ENCODE measurements at places on chromosomes 2 and 18.
A peak's percentile ranks its signal among the peaks of the same experiment; 100 is the strongest.

- DNase-seq, result no peak
Measured at GRCh38 chr18:58335223-58335622, 291.2 kb downstream of the NEDD4L start.

DNA sequence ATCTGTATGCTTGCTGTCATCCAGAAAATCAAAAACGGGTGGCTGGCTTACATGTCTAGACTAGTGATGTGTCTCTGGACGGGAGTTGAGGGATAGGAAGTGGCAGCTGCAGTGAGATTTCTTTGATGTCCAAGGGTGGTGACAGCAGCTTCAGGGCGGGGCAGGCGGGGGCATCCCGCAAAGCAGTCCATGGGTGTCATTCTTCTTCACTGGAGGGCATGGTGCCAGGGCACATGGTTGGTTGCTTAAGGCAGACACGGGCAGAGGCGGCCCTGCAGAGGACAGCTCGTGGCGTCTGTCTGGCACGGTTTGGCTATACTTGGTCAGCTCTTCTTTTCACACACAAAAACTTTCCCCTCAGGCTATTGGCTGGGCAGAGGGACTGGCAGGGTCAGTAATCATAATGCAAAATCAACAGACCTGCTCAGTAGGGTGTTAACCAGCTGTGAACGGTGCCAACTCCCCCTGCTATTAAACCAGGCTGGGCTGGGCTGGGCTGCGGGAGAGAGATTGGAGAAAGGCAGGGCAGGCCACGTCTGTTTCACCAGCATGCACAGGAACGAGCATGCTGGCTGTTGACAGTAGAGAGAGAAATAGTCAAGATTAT, 63.7 kb downstream of the COL4A3 start:
- peak; percentile 13 for DNase-seq

GRCh38 chr2:111653913-111654312, 230.1 kb downstream of the ANAPC1 start:
- DNase-seq, result no peak

- no peak for DNase-seq
Measured at GRCh38 chr18:49833814-49834213, 20.5 kb upstream of the ACAA2 start.

GRCh38 chr2:854460-854859, 96.2 kb upstream of the SNTG2 start:
- no peak for DNase-seq

DNA sequence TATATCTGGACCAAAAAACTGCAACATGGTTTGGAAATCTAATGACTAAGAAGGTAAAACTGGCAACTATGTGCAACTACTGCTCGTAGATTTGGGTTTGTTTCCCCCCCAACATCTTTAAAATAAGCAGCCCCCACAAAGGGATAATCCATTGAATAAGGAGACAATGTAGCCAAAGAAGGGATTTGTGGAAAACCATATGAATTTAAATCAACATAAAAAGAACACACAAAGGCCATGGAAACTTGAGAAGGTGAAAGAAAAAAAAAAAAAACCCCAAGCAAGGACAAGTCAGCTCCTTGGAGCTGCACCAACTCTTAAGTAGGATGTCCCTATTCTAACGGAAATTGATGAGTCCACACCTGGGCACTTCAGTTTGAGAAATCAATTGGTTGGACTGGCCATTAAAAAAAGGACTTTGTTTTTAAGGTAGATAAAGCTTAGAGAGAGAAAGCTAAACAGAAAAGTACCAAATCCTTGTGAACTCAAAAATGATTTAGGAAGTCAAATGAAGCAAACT, 53.7 kb upstream of the ST8SIA5 start:
- no peak for DNase-seq

DNA sequence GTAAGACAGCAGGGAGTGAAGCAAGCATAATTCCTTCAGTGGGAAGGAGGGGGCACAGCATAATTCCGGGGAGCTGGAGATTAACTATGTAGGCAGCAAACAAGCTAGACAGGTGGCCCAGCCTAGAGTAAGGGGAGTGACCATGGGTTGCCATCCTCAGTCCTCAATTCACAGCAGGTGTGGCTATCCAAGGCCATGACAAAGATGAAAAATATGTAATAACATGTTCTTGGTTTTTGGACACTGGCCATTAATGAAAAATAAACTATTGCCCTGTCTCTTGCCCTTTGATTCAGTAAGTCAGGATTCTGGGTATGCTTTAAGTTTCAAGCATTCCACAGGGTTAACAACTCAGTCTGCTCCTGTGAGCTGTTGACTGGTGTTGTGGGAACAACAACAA, 65.0 kb downstream of the CYP1B1 start:
- no peak for DNase-seq

- DNase-seq, result peak; percentile 34
Measured at GRCh38 chr18:11327391-11328009, 178.1 kb upstream of the PIEZO2 start.

GRCh38 chr2:1736997-1737480, 7.3 kb downstream of the PXDN start:
- DNase-seq, result no peak

- peak; percentile 58 for DNase-seq
Measured at GRCh38 chr18:74980669-74981068, 228.3 kb downstream of the PTGR3 start.

GRCh38 chr2:173982918-173983317, 17.7 kb upstream of the SP3 start:
- peak; percentile 35 for DNase-seq

DNA sequence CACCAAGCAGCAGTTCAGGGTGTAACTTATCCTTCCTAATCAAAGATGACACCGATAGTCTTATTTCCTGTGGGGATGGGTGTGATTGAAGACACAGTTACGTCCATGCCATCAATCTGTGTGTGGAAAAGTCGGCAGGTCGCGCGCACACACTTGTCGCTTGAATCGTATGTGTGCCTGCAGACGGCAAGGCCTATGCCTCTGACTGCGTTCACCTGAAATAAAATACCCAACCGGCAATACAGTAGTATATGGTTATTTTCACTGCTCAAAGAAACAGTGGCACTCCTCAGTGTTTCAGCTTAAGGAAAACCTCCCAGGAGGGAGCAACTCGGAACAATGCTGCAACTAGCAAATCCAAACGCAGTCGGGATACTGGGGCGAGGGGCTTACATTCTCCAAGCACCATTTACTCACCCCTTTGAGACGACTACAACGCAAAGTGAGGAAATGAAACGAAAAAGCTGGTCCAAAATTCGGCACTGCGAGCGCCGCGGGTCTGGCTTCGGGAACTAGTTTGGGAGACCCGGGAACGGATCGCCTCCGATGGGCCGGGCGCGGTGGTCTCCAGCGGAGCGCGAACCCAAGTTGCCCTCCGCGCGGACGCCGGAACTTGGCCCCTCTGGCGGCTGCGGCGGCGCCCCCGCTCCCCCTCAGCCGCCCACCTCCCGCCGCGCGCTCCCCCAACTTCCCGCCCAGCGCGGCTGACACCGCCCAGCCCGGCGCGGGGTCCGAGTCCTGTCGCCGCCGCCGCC, 675 bp downstream of the PRKD3 start:
- DNase-seq, result no peak

- no peak for DNase-seq
Measured at GRCh38 chr2:112047537-112048235, 7.4 kb upstream of the TMEM87B start.

- DNase-seq, result no peak
Measured at GRCh38 chr2:47160660-47161059, 5.6 kb upstream of the STPG4 start.

GRCh38 chr18:27556741-27557140, 371.6 kb upstream of the CHST9 start:
- no peak for DNase-seq

DNA sequence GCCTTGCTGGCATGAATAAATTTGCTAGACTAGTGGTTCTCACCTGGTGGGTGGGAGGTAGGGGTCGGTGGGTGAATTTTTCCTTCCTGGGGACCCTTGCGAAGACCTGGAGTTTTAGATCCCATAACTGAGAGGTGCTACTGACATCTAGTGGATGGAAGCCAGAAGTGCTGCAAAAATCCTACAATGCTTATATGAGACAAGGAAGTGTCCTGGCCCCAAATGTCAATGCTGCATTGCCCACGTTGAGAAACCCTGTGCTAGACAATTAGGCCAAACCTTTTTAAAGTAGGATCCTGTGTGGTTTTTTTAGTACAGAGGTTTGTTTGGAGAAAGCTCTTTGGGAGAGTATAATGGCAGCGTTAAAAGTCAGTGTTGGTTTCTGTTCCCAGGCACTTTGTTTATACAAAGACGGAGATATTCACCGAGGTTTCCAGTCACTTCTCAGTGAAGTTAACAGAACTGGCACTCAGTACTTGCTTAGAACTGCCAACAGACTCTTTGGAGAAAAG, 9.6 kb downstream of the SERPINB8 start:
- peak; percentile 72 for DNase-seq

DNA sequence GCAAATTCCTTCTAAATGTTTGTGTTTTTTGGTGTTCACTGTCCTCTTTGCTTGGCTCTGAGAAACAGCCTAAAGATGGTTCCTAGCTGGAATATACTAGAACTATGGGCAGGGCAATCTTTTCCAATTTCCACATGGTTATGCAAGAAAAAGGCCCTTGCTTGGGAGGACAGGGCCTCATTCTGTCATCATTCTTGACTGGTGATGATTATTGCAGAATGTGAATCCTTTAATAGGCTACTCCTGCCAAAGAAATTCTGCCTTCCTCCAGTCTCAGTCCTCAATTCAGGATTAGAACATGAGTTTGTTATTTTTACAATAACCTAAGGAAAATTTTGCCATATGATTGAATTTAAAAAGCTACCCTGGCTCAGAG, 218.7 kb downstream of the HNMT start:
- no peak for DNase-seq

DNA sequence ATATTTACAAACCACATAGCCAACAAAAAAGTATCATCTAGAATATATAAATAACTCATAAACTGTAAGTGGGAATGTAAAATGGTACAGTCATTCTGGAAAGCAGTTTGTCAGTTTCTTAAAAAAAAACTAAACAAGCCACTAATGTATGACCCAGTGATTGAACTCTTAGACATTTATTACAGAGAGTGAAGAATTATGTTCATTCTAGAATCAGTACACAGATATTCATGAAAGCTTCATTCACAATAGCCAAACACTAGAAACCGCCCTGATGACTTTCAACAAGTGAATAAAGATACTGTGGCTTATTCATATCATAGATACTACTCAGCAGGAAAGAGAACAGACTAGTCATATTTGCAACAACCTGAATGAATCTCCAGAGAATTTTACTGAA, 1541.5 kb downstream of the LRP1B start:
- DNase-seq, result no peak

DNA sequence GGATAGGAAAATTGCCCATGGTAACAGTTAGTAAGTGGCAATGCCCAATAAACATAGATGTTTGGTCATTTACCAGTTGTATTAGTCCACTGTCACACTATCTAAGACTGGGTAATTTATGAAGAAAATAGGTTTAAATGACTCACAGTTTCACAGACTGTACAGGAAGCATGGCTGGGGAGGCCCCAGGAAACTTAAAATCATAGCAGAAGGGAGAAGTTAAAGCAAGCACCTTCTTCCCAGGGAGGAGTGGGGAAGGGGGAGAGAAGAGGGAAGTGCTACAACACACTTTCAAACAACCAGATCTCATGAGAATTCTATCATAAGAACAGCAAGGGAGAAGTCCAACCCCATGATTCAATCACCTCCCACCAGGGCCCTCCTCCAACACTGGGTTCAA, 23.4 kb downstream of the NR4A2 start:
- DNase-seq, result no peak

DNA sequence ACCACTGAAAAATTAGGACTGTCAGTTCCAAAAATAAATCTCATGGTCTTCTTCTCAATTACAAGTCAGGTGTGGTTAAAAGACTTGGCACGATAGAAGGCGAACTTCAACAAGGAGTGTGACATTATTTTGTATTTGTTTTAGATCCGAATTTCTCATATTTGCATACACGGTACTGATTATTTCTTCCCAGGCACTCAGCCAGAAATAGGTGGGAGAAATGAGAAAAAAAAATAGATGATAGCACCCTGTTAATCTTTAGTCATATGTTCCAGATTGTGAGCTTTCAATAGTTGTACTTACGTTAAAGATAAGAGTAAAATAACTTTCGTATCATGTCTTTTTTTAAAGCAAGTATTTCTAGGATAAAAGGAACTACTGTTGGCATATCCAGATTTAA, 106.1 kb downstream of the DTNA start:
- no peak for DNase-seq

DNA sequence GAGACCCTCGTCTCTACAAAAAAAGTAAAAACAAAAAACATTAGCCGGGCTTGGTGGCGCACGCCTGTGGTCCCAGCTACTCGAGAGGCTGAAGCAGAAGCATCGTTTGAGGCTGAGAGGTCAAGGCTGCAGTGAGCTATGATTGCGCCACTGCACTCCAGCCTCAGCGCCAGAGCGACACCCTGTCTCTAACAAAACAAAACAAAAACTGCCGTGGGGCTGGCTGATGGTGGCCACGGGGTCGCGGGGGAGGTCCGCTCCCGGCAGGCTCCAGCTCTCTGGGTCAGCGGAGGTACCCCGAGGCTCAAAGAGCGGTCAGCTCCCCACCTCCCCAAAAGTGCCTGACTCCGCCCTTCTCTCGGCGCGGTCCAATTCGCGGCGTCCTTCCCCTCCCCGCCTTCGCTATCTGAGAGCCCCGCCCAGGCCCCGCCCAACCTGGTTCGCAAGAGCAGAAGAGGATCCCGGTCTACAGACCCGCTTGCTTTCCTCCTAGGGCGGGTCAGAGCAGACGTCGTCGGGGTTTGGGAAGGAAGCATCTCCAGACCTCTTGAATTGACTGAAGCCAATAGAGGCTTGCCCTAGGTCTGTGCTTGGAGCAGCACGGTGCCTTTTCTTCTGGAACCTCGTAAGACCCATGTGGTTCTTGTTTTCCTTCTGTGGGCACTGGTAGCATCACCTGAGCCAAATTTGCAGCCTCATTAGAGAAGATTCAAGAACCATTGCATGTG, 7.8 kb downstream of the RAX start:
- DNase-seq, result no peak

DNA sequence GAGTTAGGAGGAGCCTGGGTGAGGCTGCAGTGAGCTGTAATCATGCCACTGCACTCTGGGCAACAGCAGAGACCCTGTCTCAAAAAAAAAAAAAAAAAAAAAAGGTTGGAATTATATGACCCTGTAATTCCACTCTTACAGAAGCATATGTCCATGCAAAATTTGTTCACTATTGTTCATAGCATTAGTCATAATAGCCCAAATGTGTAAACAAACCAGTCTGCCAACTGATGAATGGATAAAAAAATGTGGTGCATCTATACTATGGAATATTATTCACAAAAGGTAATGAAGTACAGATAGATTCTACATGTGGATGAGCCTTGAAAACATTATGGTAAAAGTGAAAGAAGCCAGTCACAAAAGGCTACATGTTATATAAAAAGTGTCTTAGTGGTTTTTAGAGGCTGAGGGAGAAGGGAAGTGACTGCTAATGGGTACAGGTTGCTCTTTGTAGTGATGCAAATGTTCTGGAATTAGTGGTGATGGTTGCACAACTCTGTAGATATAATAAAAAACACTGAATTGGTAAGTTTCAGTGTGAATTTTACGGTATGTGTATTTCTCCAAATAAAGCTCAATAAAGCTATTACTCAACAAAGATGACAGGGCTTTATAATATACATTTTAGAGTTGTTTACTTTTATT, 9.4 kb downstream of the COA5 start:
- DNase-seq, result no peak

All from midbrain (tissue), 1 donor.